Mesothelial cell of epicardium (in vitro differentiated cells): ENCODE measurements at places on chromosomes 16 and 17. TPM values are rescaled to one million over a fixed set of nuclear protein-coding genes. Genes with fewer than 3 reads are reported as not detected.

Gene TP53TG3
- total RNA-seq: not detected in 3 replicates

Gene NPTX1
- total RNA-seq: 0.20 to 0.27 TPM (median 0.20 TPM) in 3 replicates

Gene AP2B1
- total RNA-seq: 155 to 158 TPM (median 155 TPM) in 3 replicates

Gene WFIKKN1
- total RNA-seq: 0.47 to 0.94 TPM (median 0.84 TPM) in 3 replicates

GRCh38 chr17:74267987-74268499, 6.0 kb upstream of the DNAI2 start:
- peaks cover 23% of the 10 kb centered on the region for H3K27me3 ChIP-seq
- DNase-seq: no peak
- no peaks in the 10 kb centered on the region for H3K36me3 ChIP-seq

DNA sequence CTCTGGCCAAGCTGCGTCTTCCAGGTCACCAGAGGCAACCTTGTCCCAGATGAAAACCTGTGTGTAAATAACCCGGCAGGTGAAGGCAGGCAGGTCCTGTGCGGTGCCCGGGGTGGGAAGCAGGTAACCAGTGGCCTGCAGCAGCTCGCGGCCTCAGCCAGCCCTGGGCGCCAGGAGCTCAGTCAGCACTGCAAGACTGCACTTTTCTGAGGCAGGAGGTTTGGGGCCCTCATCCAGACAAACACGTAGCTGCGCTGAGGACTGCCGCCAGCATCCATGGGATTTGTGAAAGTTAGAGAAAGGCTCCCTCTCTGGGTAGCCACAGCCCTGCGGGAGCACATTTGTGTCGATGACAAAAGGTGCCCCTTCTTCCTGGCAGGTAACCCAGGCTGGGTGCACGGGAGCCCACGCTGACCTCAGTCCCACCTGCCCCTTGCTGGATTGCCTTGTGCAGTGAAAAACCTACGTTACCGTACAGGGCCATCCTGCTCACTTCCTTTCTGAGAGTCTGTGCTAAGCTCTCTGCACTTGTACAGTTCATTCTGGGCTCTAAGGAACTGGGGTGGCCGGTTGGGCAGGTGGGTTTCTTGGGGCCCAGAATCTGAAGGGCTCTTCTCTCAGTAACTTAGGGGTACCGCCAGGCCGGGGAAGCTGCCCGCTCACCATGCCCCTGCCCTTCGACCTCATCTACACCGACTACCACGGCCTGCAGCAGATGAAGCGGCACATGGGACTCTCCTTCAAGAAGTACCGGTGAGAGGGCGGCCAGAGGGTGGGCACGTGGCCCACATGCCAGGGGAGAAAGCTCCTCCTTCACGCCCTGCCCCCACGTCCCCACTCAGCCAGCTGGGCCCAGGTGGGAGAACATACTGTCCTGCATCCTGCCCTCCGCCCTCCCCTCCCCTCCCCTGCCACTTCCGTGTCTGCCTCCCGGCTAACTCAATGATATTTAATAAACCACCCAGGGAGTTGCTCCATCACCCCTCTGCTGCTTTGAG, 56.4 kb downstream of the MGAT5B start:
- no peak overlapping the region for H3K4me3 ChIP-seq
- H3K4me1 ChIP-seq: no peaks in the 10 kb centered on the region
- peaks cover 46% of the 10 kb centered on the region for H3K27me3 ChIP-seq
- no peak for DNase-seq
- H3K36me3 ChIP-seq: no peaks in the 10 kb centered on the region

GRCh38 chr16:57876210-57876609, 73.9 kb upstream of the KIFC3 start:
- no peak overlapping the region for H3K27ac ChIP-seq
- DNase-seq: no peak
- H3K27me3 ChIP-seq: peaks cover 22% of the 10 kb centered on the region
- H3K36me3 ChIP-seq: no peaks in the 10 kb centered on the region
- no peaks in the 10 kb centered on the region for H3K4me1 ChIP-seq
- H3K4me3 ChIP-seq: no peak overlapping the region

DNA sequence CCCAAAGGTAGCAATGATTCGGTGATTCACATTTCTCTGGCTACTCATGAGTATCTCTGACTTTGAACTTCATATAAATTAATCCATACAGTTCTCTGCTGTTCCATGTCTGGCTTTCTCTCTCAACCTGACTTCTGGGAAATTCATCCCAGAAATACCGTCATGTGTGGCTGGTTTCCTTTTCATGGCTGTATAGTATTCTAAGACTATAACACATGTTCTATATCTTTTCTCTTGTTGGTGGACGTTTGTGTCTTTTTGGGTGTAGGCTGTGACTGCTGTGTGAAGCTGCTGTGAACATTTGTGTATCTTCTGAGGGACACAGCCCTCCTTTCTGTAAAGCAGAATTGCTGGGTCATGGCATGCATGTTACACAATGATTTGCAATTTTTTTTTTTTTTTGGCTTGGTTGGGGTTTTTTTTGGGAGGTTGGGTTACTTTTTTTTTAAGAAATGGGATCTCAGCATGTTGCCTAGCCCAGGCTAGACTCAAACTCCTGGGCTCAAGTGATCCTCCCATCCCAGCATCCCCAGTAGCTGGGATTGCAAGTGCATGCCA, 6.3 kb downstream of the TTYH2 start:
- H3K4me3 ChIP-seq: no peak overlapping the region
- H3K4me1 ChIP-seq: peaks cover 6% of the 10 kb centered on the region
- no peaks in the 10 kb centered on the region for H3K36me3 ChIP-seq
- no peak overlapping the region for H3K27ac ChIP-seq
- DNase-seq: no peak

DNA sequence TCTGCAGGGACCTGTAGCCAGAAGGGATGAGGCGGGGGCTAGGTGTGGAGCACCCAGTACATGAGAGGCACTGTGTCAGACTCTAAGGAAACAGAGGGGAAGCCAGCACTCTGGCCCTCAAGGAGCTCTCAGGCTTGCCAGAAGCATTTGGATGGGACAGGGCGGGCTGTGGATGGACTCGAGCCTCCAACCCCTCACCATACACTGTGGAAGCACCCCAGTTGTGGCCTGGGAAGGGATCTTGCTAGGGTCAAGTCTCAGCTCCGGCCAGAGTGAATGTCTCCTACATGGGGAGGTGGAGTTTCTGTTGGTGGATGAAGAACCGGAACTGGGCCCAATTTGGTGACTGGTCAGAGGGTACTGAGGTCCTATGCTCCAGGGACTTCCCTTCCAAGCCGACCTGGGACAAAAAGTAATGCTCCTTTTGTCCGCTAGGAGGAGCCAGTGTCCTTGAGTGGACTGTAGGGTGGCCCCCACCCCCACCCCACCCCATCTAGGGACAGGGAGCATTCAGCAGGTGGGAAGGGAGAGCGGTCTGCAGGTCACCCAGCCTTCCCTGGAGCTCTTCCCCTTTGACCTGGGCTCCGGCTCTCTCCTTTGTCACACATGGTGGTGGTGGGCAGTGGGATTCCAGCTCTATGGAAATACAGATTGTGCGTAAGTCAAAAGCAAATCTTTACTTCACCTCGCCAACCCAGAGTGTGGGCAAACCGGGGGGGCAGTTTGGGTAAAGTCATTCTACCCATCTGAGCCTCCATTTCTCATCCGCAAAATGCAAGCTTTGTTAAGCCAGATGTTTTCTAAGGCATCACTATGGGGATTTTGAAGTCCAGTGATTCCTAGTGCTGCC, 20.4 kb upstream of the PHB1 start:
- peaks cover 25% of the 10 kb centered on the region for H3K4me1 ChIP-seq
- H3K4me3 ChIP-seq: no peak overlapping the region
- no peak for DNase-seq
- H3K36me3 ChIP-seq: no peaks in the 10 kb centered on the region
- H3K27me3 ChIP-seq: peaks cover 34% of the 10 kb centered on the region

GRCh38 chr16:15498427-15499175, 64.2 kb downstream of the BMERB1 start:
- no peak overlapping the region for H3K4me3 ChIP-seq
- H3K27me3 ChIP-seq: peaks cover 53% of the 10 kb centered on the region
- no peaks in the 10 kb centered on the region for H3K36me3 ChIP-seq
- no peak for DNase-seq
- no peak overlapping the region for H3K27ac ChIP-seq
- H3K4me1 ChIP-seq: no peaks in the 10 kb centered on the region

DNA sequence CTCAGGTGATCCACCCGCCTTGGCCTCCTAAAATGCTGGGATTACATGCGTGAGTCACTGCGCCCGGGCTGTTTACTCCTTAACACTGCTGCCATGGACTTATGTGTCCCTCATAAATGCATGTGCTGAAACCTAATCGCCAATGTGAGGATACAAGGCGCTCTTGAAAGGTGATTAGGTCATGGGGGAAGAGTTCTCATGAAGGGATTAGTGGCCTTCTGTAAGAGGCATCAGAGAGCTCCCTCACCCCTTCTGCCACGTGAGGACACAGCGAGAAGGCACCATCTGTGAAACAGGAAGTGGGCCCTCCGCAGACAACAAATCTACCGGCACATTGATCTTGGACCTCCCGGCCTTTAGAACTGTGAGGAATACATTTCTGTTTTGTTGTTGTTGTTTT, 19.1 kb downstream of the ITPRIPL2 start:
- no peak overlapping the region for H3K27ac ChIP-seq
- H3K4me1 ChIP-seq: peaks cover 38% of the 10 kb centered on the region
- no peak overlapping the region for H3K4me3 ChIP-seq
- DNase-seq: no peak
- no peaks in the 10 kb centered on the region for H3K27me3 ChIP-seq

GRCh38 chr16:55000595-55000994, 69.9 kb downstream of the IRX5 start:
- no peak for DNase-seq
- no peak overlapping the region for H3K4me3 ChIP-seq
- no peak overlapping the region for H3K27ac ChIP-seq
- H3K4me1 ChIP-seq: peaks cover 2% of the 10 kb centered on the region
- no peaks in the 10 kb centered on the region for H3K36me3 ChIP-seq

DNA sequence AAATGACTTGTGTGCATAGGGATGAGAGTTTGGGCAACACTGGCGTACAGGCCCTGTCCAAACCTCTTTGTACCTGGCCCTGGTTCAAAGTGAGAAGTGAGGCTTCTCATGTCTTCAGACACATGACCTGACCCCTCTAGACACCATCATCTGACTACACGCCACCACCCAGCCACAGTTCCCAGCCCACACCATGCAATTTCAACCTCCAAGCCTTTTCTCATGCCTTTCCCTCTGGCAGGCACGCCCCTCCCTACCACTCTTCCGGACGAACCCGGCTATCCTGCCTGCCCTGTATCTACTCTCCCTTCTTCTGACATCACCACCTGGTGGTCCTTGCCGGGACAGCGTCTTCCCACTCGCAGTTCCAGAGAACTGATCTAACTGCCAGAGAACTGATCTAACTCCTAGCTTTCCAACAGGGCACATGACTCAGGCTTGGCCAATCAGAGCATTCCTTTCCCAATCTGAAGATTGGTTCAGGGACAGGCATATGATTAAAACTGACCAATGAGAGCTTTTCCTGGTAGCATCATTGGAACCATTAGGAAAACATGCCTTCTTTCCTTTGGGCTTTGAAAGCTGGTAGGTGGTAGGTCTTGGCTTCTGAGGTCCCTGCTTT, 27.1 kb upstream of the IL21R start:
- no peak overlapping the region for H3K27ac ChIP-seq
- no peak overlapping the region for H3K4me3 ChIP-seq
- H3K27me3 ChIP-seq: peaks cover 2% of the 10 kb centered on the region
- no peaks in the 10 kb centered on the region for H3K4me1 ChIP-seq
- DNase-seq: peak; percentile 42
- no peaks in the 10 kb centered on the region for H3K36me3 ChIP-seq

DNA sequence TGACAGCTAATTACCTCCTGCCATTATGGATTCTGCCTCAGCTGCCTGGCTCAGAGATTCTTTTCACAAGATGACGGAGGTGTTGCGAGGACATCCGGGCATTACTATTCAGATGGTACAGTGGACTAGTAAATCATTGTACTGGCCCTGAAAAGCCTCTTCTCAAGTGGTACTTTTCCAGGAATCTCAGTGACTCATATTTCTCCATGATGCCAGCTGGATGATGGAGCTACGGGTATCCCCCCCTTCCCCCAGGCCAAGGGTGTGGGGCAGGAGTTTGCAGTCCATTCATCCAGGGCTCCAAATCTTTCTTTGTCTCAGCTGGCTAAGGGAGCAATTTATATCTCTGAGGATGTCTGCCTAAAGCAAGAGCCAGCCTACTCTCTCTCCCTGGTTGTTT, 107.7 kb upstream of the GPR139 start:
- no peaks in the 10 kb centered on the region for H3K36me3 ChIP-seq
- H3K27ac ChIP-seq: no peak overlapping the region
- no peak for DNase-seq
- no peak overlapping the region for H3K4me3 ChIP-seq
- peaks cover 28% of the 10 kb centered on the region for H3K27me3 ChIP-seq

DNA sequence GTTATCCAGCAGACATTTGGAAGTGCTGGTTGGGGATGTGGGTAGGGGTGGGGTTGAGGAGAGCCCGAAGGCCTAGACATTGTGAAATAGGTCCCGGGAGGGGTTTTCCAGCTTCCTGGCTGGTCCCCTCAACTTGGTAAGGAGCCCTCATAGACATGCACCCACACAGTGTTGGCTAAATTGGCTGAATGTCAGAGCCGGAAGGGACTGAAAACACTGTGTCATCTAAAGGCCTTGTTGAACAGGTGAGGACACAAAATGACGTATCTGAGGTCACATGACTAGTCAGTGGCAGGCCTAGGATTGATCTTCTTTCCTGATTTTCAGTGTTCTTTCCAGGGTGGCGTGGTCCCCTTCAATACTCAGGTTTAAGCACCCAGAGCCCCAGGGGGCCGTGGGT, 27.6 kb downstream of the ITGB3 start:
- H3K27me3 ChIP-seq: peaks cover 2% of the 10 kb centered on the region
- DNase-seq: no peak
- H3K4me3 ChIP-seq: no peak overlapping the region
- H3K36me3 ChIP-seq: no peaks in the 10 kb centered on the region

DNA sequence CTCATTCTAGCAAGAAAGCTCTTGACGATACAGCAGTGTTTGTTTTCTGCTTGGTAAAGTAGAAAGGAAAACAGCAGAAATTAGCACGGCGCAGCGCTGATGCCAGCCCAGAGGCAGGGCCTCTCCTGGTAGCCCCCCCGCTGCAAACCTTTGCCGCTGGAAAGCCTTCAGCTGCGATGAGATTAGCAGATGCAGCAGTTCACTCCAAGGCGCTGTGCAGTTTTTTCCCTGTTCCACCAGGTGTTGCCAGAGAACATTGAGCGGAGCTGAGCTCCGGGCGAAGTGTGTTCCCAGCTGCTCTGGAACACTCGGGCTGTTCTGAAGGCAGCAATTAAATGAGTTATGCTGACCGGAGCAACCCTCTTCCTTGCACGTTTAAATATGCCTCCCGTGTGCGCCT, 72.5 kb downstream of the RBFOX1 start:
- H3K4me3 ChIP-seq: no peak overlapping the region
- peaks cover 3% of the 10 kb centered on the region for H3K4me1 ChIP-seq
- no peak for DNase-seq
- no peaks in the 10 kb centered on the region for H3K36me3 ChIP-seq
- no peak overlapping the region for H3K27ac ChIP-seq

DNA sequence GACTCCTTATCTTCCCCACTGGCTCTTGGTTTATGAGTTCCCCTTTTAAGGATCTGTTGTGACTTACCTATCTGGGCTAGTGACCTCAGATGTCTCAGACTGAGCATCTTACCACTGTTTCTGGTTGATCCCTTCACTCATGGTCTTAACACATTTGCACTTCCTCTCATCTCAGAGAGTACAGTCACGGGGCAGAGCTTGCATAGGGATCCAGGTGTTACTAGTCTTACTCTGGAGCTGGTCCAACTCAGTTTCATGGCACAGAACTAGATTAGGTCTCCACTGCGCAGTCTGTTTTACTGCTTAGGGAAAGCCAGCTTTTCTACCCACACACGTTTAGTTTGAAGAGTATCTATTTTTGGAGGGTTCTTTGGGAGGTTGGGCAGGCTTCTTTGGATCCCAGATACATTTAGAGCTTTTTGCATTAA, 10.2 kb downstream of the GABARAPL2 start:
- H3K4me3 ChIP-seq: no peak overlapping the region
- no peaks in the 10 kb centered on the region for H3K4me1 ChIP-seq
- no peak for DNase-seq
- no peaks in the 10 kb centered on the region for H3K27me3 ChIP-seq
